Bladder microvascular endothelial cell (primary cell): ENCODE measurements at places on chromosomes 7 and 10. TPM values are rescaled to one million over a fixed set of nuclear protein-coding genes. Genes with fewer than 3 reads are reported as not detected.

CALML5 gene
- not detected in 2 replicates for total RNA-seq

CDK1 gene
- 33.7 and 46.5 TPM in 2 replicates for total RNA-seq

FAM25A gene
- not detected in 2 replicates for total RNA-seq

NACAD gene
- 0.32 and 2.0 TPM in 2 replicates for total RNA-seq

THNSL1 gene
- total RNA-seq = 1.1 and 2.9 TPM in 2 replicates
